Activated CD4-positive, alpha-beta memory T cell treated with anti-CD3 and anti-CD28 coated beads for 36 hours (primary cell): ENCODE measurements at places on chromosomes 13 and 19. TPM values are rescaled to one million over a fixed set of nuclear protein-coding genes. Genes with fewer than 3 reads are reported as not detected.

ZNF226 gene
- total RNA-seq: 10.7 TPM

UNC13A gene
- total RNA-seq: 0.02 TPM

SHC2 gene
- total RNA-seq: 0.21 TPM

IGFL1 gene
- not detected for total RNA-seq

PNMA8B gene
- total RNA-seq: 0.07 TPM

GPR4 gene
- total RNA-seq: not detected

DPF1 gene
- 1.2 TPM for total RNA-seq

UHRF1 gene
- total RNA-seq: 119 TPM
